OCI-M1 (cell line): ENCODE measurements at places on chromosomes 13 and 19.

- DNase-seq: no peak
Observed at GRCh38 chr19:9912551-9913236, 23.6 kb downstream of the OLFM2 start.

DNA sequence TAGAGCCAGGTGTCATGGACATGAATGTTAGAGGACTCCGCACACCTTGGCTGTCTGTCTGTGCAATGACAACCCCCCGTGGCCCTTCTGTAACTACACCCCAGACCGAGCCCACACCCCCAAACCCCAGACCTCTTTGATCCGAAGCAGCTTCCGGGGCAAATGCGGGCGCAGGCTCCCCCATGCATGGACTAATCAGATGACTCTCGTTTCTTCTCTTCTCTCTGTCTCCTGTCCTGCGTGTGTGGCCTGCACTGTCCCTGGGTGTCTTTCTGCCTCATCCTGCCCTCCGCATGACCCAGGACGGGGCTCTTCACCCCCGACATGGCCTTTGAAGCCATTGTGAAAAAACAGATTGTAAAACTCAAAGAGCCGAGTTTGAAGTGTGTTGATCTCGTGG is 38.9 kb downstream of the TMED1 start:
- DNase-seq: no peak

DNA sequence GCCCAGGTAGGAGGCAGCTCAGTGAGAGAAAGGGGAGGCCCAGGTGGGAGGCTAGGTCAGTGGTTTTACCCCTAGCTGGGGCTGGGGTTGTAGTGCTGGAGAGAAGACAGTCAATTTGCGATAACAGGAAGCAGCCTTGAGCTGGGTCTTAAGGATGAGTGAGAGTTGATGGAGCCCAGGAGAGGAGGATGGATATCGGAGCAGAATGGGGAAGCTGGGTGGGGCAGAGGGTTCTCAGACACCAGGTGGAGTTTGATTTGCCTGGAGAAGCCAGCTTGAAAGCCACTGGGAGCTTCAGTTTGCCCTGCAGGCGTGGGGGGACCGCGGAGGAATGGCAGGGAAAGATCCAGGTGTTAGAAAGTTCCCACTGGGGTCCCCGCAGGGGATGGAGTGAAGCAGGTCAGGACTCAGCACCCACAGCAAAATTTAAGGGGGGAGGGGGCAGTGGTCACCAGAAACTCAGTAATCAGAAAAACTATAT is 836 bp upstream of the CDC42EP5 start:
- no peak for DNase-seq

DNA sequence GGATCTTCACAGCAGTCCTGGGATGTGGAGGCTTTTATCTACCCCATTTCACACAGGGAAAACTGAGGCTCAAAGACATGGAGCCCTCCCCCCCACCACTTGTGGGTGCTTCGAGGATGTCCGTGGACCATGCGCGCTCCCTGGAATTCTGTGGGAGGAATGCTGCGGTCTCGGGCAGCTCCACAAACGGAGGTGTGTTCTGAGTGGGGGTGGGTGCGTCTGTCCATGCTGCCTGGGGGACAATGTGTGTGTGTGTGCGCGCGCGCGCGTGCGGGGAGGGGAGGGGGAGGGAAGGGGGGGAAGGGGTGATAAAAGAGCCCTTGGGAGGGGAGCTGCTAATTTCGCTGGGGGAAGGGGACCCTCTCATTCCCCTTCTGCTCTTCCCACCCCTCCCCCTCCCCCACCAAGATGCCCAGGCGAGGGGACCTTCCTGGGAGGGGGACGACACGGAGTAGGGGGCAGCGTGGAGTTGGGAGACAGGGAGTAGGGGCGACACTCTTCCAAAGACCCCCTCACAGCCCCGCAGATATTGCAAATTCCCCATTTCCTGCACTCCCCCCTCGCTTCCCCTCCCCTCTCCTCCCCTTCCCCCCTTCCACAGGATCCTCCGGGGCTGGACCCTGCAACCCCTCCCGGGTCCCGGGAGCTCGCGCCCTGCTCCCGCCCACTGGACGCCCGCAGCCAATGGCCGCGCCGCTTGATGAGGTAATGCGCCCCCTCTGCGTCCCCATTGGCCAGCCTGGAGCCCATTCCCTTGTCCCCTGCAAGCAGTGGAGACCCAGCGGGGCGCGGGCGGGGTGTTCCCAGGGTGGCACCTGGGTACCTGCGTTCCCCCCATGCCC is 18.9 kb upstream of the ZNRF4 start:
- peak; percentile 90 for DNase-seq

GRCh38 chr19:17457616-17458015 is 3.1 kb downstream of the NXNL1 start:
- DNase-seq: no peak

GRCh38 chr19:17254636-17255035 is 8.9 kb upstream of the NR2F6 start:
- peak; percentile 39 for DNase-seq

- peak; percentile 80 for DNase-seq
Observed at GRCh38 chr19:12886969-12887747, at the start of gene KLF1. KLF1 (minus strand) TSS chr19:12887201; CDS start chr19:12887140, 61 bp downstream.
